ENCODE measurements at places on chromosomes 16 and 17. TPM values are rescaled to one million over a fixed set of nuclear protein-coding genes. Genes with fewer than 3 reads are reported as not detected.

DNA sequence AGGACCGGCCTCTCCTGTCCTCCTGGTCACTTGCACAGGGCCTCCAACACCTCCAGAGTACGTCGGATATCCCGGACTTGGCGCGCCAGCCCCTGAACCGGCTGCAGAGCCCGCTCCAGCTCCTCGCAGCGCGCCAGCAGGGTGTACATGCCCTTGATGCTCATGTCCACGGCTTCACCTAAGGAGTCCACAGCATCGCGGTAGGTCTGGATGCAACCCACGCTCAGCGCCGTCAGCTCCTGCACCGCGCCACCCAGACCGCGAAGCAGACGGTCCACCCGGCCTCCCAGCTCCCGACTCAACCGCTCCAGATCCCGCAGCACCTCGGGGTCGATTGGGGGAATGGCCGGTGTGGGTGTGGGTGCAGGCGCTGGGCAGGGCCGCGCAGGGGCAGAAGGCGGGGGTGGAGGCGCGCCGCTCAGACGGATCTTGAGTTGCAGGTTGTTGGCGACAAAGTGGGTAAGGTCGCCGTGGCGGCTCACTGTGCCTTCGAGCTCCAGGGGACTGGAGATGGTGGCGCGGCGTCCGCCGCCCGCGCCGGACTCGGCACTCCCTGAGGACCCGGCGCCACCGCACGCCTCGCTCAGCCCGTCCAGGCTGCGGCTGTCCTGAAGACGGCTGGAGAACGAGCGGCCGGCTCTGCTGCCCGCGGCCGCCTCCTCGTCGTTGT lies 804 bp downstream of the BORCS6 start:
- DNase-seq, result no peak

DNA sequence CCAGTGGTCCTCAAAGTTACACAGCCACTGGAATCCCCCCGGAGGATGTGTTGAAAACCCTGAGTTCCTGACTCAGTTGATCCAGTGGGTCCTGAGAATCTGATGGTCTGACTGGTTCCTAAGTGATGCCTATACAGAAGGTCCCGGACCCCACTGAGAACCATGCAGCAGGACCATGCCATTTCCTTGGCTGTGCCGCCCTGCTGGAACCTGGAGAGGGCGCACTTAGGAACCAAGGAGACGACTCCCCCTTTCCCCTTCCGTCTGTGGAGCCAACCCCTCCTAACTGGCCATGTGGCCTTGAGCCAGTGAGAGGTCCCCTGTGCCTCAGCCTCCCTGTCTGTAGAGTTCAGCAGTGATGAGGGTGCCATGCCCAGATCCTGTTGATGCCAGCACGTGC lies 22.0 kb downstream of the C16orf74 start:
- no peak for DNase-seq

DNA sequence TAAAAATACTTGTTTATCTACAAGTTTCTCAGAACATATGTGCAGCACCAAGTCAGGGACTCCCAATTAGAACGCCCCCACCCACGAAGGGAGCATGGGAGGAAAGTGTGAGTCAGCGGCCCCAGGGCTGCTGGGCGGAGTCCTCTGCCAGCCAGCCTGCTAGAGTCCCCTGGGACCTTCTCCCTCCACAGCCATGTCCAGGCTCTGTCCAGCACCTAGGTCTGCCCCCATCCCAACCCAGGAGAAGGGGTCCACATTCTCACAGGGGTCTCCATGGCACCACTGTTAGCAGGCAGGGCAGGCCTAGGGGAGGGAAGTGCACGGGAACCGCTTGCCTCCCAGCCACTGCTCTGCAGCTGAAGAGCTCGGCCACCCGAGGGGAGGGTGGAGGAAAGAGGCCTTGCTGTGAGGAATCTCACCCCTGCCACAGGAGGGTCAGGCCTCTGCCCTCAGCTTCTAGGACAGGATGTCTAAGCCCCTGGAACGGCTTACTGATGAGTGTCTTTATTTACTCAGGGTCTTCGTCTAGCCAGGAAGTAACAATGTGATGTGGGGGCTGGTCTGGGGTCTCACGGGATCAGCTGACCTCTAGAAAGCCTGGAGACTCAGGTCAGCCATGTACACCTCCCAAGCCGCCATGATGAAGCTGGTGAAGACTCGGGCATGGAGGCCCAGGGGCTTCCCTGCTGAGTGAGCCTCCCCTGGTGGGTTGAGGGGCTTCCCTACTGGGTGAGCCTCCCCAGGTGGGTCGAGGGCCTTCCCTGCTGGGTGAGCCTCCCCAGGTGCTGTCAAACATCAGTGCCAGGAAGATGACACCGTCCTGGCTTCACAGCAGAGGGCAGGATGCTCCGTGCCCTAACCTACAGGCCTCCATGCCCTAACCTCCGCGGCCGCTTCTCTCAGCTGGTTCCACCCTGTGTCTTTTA lies 190.3 kb downstream of the RBFOX3 start:
- no peak for DNase-seq

- peak; percentile 50 for DNase-seq
Observed at GRCh38 chr16:80122115-80122514, 418.7 kb upstream of the DYNLRB2 start.

The NXN gene
- polyA plus RNA-seq, result 32.9 TPM

The ITGAD gene
- 0.23 TPM for polyA plus RNA-seq

GRCh38 chr16:86231996-86232350 lies 278.4 kb upstream of the FOXF1 start:
- no peak for DNase-seq

GRCh38 chr17:15414532-15415306 lies 52.7 kb downstream of the CDRT4 start:
- no peak for DNase-seq

The KRT32 gene
- polyA plus RNA-seq, result not detected

Data from right renal cortex interstitium (tissue), 3 donors.